ENCODE measurements at places on chromosomes 5 and 9.

DNA sequence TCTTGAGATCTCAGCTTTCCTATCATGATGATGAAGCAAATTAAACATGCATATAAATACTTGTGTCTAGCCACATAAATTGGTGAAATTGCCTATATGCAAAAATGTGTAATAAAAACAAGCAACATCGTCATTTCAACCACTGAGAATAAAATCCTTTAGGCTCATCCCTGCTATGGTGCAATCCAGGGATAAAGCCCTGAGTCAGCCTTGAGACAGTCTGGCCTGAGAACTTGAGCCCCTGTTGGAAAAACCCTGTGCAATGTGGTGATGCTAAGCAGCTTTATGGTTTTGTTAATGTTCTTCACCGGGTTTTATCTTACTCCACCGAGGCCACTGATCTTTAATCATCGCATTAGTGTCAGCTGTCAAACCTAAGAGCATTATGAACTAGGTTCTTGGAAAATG is 170.5 kb downstream of the DCP2 start:
- peak; percentile 93 for DNase-seq

DNA sequence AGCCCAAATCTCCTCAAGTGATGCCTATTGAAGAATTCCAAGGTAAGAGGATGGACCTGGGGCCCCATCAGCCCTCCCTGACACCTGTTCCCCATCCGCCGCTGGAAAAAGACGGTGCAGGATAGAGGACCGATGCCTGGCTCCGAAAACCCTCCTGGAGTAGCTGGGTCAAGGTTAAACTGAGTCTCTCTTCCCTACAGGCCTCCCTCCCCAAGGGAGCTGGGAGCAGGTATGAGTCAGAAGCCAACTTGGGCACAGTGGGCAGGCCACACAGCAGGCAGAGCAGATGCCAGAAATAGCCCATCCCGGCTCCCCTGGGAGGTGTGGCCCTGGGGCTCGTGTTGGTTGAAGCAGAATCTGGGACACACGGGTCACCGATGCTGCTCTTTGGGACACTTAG is 75.6 kb downstream of the NTNG2 start:
- DNase-seq = peak; percentile 48

- no peak for DNase-seq
Measured at GRCh38 chr9:86039991-86040860, 59.1 kb downstream of the GOLM1 start.

DNA sequence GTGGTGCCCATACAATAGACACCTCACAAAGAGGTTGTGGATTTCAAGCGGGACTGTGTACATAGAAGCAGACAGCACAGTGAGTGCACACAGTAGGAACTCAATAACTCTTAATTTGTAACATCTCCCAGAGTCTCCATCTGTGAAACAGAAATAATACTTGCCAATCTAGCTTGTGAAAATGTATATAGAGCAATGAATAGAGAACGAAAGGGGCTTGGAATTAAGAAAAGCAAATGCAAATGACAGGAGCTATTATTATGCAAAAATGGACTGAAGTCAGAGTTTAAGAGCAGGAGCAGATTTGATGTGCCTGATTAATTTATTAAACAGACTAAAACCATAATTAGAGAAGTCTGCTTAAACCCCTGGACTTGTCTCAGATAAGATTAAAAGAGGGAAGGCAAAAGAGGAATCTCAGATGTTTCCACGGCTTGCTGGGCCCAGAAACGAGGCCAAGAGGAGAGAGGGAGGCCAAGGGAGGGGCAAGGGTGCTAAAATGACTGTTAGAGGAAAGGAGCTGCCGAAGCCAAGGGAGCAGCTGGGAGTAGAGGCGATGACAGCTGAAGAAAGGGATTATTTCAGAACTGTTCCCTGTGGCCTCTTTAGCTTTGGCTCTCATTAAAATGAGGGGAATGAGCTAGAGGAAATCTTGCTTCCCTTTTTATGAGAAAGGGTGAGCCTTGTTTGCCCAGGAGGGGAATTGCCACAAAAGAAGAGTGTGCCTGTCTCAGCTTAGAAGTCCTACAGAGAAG is 72.1 kb downstream of the FEM1C start:
- DNase-seq = peak; percentile 3

- no peak for DNase-seq
Measured at GRCh38 chr5:114001076-114001475, 360.8 kb upstream of the KCNN2 start.

DNA sequence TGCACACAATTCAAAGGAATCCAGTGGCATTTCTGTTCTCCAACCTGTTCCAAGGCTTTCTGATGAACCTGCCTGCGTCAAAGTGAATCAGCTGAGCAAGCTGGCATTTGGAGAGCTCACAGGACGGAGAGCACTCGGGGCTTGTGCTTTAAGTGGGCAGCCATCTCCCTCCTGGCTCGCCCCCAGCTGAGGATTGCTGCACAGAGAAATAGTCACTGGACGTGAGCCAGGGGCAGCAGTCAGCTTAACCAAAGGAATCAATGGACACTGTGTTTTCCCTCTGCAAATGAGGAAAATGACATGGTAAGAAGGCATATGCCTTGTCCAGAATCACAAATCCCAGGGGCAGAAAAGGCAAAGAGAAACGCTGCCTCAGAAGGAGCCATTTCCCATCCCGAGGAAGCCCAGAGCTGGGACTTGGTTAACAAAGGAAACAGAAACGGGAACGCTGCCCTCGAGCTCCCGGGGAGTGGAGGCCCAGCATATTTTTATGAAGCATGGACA is 299.4 kb downstream of the ZSWIM6 start:
- DNase-seq = peak; percentile 19

- no peak for DNase-seq
Measured at GRCh38 chr9:109935406-109936087, 155.5 kb downstream of the PALM2AKAP2 start.

DNA sequence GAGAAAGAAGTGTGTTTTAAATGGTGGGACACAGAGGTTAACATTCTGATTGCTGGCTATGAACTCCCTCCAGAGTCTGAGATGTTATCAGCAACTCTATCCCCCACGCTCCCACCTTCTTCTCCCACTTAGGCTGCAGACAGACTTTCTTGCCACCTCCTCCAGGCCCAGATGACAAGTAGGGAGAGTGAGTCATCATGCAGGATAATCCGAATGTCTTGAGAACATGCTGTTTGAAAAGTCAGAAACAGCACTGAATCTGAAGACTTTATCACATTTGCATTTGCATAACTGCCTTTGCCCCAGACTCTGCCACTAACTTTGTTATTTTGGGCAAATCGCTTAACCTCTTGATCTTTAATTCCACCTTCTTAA is 139.8 kb downstream of the ESM1 start:
- DNase-seq = peak; percentile 83

- no peak for DNase-seq
Measured at GRCh38 chr9:131874447-131874846, 134.6 kb upstream of the RAPGEF1 start.

DNA sequence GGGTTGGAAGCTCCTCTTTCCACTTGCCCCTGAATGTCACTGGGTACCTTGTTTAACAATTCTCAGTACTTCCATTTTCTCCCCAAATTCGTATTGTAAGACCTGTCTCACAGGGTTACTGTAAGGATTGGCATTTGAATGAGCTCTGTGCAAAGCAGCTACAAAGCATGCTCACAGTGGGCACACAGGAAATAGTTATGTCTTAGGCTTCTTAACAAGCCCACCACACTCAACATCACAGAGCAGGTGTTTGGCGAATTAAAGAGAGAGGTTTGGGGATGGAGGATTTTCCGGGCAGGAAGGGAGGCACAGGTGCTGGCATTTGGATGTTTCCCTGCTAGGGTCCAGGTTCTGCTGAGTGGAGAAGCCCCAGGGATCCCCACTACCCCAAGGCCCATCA is 17.0 kb upstream of the LHFPL2 start:
- DNase-seq = no peak

DNA sequence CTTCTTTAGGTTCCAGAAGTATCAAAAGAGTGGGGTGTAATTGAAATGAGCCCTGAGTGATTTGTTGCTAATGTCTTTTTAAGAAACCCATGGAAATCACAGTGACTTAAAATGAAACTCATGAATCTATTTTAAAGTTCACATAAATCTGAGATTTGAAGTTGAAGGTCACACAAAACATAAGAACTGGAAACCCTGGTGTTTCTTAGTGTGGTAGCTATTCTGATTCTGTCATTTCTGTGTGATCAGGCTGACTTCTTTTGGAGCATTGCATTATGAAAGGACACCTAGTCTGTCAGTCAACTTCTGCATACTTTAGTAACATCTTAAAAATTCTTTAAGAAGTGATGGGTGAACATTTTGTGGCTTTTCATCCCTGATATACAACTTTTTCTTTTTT is 448.8 kb downstream of the TLE4 start:
- no peak for DNase-seq

DNA sequence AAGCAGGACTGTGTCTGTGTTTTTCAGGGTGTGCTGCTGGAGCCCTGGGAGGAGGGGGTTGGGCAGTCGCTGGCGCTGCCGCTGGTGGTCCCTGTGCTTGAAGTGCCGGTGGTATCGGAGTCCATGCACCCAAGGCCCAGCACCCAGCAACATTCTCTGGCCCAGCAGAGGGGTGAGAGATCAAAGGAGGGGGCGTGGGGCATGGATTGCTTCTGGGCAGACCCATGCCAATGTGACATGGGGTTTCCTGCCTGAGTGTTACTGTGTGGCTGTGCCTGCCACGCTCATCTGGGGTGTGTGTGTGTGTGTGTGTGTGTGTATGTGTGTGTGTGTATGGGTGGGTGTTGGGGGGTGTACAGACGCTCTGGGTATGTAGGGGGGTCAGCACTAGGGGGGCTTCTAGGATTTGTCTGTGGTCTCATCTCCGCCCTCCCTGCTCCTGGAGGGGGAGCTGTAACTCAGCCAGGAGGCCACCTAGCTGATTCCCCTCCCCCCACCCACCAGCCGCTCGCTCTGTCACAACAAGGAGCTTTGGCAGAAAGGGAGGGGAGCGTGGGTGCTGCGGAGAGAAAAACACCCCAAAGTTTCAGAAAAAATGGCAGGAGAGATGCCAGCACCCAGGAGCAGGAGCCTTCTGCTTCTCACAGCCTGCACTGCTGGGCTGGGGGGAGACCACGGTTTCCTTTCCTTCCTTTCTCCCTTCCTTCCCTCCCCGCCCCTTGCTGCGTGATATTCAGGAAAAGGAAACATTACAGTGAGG is 35.9 kb upstream of the HSPA9 start:
- no peak for DNase-seq

- no peak for DNase-seq
Measured at GRCh38 chr9:80842389-80842788, 847.0 kb downstream of the TLE1 start.

- peak; percentile 95 for DNase-seq
Measured at GRCh38 chr5:73938280-73938937, 312.4 kb downstream of the ARHGEF28 start.

DNA sequence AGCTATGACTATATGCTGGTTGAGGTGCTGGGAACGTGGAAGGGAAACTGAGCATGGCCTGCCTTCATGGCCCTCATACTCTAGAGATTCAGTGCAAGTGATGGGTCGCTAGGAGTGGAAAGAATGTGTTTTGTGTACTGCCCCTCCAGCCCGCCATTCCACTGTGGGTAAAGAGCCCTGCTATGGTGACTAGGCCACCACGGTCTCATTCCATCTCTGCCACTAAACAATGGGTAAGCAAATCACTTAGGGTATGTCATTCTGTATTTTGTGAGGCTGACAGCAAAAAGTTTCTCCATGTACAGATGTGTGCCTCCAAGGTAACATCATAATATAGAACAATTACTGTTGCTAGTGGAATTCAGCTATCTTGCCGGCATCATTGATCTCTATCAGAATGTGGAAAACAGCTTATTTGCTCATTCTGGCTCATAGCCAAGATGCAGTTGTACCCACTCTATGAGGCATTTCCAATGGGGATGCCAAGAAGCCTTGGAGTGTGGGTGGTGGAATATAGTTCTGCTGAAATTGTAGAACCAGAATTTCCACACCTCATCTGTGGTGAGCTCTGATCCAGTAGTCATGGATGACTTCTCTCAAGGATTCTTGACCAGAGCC is 12.5 kb downstream of the SMARCA2 start:
- peak; percentile 15 for DNase-seq

- no peak for DNase-seq
Measured at GRCh38 chr9:92666912-92667532, 2.9 kb downstream of the IPPK start.

- DNase-seq = no peak
Measured at GRCh38 chr5:13211064-13211463, 733.4 kb downstream of the DNAH5 start.

DNA sequence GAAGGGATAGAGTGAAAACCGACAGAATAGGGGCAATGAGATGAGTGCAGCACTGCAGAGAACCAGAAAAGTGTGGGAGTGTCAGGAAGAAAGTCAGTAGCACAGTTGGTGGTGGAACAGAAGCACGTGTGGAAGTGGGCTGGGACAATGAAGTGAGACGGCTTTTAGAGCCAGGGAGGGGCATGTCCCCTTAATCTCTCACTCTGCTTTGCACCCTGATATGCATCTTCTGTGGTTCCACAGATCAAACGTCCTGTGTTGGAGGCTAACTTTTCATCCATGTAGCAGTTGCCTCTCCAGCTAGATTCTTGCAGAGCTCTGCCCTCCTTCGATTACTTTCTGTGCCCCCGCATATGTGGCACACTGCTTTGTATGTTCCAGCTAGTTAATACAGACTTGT is 163.6 kb downstream of the DOCK8 start:
- DNase-seq = no peak

- peak; percentile 26 for DNase-seq
Measured at GRCh38 chr9:135701067-135701958, 672 bp upstream of the KCNT1 start.
